HuH-7.5 (cell line): ENCODE measurements at places on chromosomes 11 and 22.

- no peak for DNase-seq
Observed at GRCh38 chr11:64208086-64208795, 1.7 kb downstream of the FERMT3 start.

GRCh38 chr11:73395297-73396208, 19.4 kb downstream of the RELT start:
- DNase-seq = no peak

DNA sequence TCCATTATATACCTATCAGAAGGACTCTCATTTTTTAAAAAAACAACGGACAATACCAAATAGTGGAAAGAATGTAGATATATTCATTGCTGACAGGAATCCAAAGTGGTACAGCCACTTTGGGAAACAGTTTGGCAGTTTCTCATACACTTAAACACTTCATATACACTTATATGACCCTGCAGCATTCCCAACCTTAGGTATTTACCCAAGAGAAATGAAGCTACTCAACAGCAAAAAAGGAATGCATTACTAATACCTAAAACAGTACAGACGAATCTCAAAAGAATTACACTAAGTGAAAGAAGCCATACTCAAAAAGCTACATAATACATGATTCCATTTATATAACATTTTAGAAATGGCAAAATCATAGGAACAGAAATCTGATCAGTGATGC, 51.5 kb downstream of the RBFOX2 start:
- DNase-seq = no peak

GRCh38 chr11:71544525-71545214, 3.5 kb upstream of the KRTAP5-9 start:
- no peak for DNase-seq

GRCh38 chr22:36375071-36375980, 12.4 kb downstream of the MYH9 start:
- DNase-seq = no peak

GRCh38 chr11:82932564-82932963, 31.0 kb downstream of the DDIAS start:
- DNase-seq = no peak

DNA sequence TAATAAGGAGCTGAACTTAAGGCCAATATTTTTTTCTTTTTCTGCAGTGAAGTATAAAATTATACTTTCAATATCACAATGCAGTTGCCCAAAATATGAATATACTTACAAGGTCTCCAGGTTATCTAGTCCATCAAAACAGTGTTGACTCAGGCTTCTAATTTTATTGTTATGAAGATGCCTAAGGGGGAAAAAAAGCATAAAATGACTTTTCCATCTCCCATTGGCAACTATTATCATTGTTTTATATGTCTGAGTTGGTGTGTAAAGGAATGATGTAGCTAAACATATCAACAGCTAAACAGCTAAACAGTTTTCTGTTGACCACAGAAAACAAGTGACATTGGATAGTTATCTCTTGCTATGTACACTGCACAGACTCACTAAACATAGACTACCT, 21.2 kb upstream of the CCDC34 start:
- no peak for DNase-seq

DNA sequence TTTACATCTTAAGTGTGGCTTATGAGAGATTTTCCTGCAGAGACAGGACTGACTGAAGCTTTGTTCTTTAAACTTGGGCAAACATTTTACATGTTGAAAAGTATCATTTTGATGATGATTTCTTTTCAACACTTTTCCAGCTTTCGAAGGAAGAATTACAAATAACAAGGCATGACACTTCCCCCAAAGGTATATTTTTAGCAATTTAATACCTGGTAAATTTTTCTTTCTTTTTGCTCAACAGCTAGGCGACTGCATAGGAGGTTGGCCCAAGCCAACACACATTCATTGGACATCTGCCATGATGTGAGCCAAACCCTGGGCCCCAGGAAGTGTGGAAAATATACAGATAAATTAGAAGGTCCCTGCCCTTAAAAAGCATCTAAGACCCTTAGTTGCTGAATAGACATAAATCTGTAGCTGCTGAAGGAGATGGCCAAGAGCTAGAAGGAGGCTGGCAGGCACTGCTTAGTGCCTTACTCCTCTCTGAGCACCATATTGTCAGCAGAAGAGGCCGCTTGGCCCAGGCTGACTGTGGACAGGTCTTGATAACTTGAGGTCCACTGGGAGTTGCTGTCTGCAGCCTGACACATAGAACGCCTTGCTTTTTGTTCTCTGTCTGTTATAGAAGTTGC, 53.3 kb upstream of the CD44 start:
- no peak for DNase-seq
